ENCODE measurements at places on chromosomes 1 and 21.

DNA sequence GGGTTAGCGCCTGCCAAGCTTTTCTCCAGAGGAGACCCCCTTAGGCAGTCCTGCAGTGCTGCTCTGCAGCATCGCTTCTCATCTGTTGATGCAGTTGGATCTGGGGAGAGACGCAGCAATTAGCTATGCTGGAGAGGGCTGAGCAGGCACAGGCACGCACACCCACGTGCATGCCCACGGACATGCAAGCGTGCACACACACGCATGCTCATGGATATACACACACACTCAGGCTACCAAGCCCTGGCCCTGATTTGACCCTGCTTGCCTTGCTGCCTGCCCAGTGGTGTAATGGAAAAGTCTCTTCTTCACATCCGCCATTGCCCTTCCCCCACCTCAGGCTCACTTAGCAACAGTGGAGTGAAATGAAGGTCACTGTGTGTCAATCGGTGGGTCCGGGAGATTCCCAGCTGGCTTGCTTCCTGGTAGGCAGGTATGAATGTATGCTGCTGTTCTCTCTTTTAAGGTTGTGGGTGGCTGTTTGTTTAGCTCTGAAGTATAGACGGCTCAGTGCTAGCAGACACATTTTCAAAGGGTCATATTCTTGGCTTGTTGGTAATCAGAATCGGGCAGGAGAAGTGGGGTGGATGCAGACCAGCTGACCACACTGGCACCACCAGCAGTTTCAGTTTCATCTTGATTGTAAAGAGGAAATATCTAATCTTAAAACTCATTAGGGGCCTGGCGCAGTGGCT is 9.5 kb downstream of the ATP1B1 start:
- no peak for DNase-seq

DNA sequence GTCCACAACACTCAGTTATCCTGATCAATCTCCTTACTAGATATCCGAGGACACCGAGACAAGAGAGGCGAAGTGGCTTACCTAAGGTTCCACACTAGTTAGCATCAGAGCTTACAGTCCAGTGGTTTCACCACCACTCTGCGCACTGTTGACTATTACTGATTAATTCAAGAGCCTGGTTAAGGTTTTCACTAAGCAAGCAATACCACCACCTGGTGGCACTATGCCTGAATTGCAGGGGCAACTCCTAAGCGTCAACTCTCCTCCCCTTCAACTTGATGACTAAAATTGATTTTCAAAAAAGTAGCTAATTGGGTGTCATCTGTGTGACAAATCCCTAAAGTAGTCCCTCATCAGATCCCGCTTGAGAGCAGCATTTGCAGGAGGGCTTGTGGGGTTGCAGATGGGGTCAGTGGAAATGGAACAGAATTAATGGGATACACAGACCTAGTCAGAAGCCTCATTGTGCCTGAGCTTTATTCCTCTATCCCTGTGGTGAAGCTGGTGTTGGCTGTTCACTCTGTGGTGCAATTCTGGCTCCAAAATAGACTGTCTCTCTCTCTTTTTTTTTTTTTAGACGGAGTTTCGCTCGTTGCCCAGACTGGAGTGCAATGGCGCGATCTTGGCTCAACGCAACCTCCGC is 9.1 kb downstream of the TTC22 start:
- peak; percentile 36 for DNase-seq

GRCh38 chr1:16065269-16065576 is 8.2 kb downstream of the FAM131C start:
- no peak for DNase-seq

GRCh38 chr1:87686136-87686495 is 357.4 kb downstream of the LMO4 start:
- DNase-seq = no peak

DNA sequence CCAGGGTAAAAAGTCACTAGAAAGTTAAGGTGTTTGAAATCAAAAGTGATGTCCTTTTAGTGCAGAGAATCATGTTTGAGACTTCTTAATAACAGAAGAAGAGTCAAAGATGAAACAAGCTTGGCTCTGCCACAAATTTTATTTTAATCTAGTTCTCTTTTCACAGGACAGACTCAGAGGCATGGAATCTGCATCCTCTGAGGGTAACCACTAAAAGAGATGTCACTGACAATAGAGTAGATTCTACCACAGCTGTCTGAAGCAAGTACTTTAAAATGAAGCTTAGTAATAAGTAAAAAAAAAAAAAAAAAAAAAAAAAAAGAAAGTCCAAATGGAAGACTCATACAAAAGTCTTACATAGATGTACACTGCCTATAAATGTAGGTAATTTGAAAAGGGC is 519.7 kb upstream of the PRMT6 start:
- DNase-seq = no peak

- no peak for DNase-seq
Measured at GRCh38 chr1:6948416-6948815, 163.2 kb downstream of the CAMTA1 start.

GRCh38 chr1:157993147-157993917 is at the start of gene KIRREL1:
KIRREL1 (plus strand) TSS chr1:157993645; CDS start chr1:157993677, 32 bp downstream.
- DNase-seq = no peak

GRCh38 chr1:185823467-185823866 is 89.3 kb downstream of the HMCN1 start:
- no peak for DNase-seq

GRCh38 chr21:43721939-43722338 is 3.0 kb downstream of the PDXK start:
- no peak for DNase-seq

DNA sequence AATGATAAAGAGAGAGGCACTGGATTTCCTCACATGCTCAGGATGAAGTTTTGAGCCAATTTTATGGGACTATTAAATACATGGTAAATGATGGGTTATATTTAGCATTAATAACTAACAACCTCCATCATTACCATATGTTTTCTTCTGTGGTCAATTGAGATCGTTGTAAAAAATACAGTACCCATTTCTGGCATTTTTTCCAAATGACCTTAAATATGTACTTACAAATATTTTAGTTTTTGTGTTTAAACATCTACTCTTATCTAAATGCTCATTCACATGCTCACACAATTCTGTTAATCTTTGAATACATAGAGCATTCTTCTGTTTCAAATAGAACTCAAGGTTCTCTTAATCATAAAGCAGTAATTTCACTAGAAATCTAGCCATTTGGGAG is 330.0 kb upstream of the BRINP3 start:
- DNase-seq = no peak

GRCh38 chr1:43241413-43241836 is 28.4 kb upstream of the TMEM125 start:
- DNase-seq = no peak

All from CD4-positive, alpha-beta T cell treated with Interleukin-12 subunit alpha and Interleukin-12 subunit beta, for 1 hour (primary cell).